ENCODE measurements at places on chromosomes 5 and 9.

GRCh38 chr9:6049798-6050197 lies 34.4 kb upstream of the RANBP6 start:
- DNase-seq, result no peak

DNA sequence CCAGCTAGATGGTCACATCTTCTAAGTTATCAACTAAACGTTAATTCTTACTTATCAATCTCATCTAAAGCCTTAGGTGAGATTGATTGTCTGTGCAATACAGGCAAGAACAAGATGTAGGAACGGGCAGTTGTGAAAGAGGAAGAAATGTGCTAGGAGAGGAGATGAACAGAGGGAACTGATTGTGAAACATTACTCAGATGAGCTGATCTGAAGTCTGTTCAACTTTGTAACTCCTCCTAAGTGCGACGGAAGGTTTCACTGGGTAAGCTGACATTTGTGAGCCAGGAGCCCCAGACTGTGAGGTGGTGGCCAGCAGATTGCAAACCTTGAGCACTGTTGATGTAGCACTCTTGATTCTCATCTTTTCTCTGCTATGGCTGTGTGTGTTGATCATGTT lies 204.1 kb downstream of the CD180 start:
- DNase-seq, result no peak

DNA sequence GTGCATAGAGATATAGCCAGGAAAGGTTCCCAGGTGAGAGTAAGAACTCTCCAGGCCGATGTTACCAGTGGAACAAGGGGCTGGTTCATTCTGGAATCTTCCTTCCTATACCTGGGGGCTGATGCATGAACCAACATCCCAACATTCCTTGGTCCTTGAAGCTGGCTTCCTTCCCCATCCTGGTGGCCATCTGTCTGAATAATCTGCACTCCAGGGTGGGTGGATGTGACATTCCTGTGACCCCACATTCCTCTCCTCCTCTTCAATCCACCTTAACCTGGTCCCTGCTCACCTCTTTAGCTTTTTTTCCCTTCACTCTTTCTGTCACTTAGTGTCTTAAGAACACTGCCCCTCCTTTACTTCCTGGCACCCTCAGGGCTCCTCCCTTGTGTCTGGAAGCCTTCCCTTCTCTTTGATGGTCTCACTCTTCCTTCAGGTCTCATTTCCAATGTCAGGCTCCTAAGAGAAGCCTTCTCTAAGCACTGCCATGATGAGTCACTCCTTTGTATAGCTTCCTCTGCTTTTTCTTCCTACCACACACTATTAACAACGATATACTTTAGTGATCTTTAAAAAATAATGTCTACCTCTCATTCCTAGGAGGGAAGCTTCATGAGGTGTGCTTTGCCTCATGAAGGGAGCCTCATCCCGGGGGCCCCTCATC lies 80.3 kb downstream of the BOD1 start:
- DNase-seq, result no peak

DNA sequence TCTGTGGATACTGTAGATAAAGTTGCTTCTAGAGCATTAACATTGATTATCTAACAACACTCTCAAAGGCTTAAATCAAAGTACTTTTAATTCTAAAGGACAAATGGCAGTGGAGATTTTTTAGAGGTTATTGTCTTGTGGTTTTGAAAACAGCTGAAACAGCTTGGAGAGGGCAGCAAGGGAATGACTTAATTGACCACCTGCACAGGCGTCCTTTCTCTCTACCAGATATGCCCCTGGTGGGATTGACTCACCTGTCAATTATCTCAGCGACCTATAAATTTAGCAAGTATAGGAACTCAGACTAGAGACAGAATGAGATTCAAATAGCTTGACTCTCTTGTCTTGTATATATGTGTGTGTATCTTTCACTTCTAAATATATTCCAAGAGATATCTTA lies 13.5 kb downstream of the ARL14EPL start:
- DNase-seq, result no peak
